ENCODE measurements at places on chromosomes 3 and 15. TPM values are rescaled to one million over a fixed set of nuclear protein-coding genes. Genes with fewer than 3 reads are reported as not detected.

Gene ASB14
- total RNA-seq, result under 0.01 TPM

Gene SH3BP5
- total RNA-seq, result 30.4 TPM

Gene ZNF80
- total RNA-seq, result not detected

Gene FGD5
- total RNA-seq, result 0.37 TPM

Gene ADAMTS9
- 2.1 TPM for total RNA-seq

Gene PPM1L
- 0.77 TPM for total RNA-seq

Gene CACNA2D3
- not detected for total RNA-seq

Gene PLA2G4E
- not detected for total RNA-seq

Gene LTF
- not detected for total RNA-seq

Gene KNSTRN
- 45.1 TPM for total RNA-seq

Gene RHCG
- total RNA-seq, result not detected

Gene KLF15
- total RNA-seq, result 1.5 TPM
